Daoy (cell line): ENCODE measurements at places on chromosomes 4 and X.

GRCh38 chr4:2977211-2978088 lies 14.1 kb downstream of the GRK4 start:
- peak; percentile 57 for DNase-seq

DNA sequence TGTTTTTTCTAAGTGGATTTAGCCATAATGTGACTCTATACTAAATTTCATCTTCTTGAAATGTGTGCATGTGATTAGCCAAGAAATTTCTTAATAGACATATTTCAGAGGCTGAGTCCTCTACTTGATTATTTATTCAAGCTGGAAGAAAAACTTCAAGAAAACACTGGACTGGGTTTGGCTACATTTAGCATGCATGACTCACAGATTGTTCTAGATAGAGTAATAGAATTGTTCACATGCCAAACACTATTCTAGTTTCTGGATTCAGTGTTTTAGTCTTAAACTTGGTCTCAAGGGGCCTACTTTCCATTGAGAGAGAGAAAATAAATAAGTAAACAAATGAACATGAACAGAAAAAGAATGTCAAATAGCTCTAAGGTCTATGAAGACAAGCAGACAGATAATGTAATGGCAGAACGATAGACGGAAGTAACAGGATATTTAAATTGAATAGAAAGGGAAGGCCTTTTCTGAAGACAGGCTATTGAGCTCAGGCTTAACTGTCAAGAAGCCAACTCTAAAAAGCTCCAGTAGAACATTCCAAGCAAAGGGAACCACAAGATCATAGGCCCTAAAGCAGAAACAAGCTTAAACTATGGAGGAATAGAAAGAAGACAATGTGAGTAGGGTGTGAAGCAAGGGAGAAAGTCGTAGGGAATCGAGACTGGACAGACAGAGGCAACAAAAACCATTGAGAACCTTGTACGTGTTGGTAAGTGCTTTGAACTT lies 104.6 kb downstream of the TMEM144 start:
- DNase-seq: peak; percentile 44

DNA sequence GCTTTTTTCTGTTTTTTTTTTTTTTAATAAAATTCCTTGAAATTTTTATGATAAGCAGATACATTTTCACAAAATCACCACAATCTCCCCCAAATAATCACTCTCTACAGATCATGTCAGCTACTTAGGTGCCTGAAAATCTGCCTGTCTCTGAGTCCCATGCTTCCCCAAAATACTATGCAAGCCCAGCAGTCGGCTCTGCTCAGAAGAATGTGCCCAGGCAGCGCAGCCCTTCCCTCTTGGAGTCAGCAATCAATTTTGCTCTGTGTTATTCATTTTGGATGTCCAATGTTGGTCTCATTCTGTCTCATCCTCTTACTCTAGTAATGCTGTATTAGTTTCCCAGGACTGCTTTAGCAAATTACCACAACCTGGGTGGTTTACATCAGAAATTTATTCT lies 24.9 kb upstream of the C1QTNF7 start:
- DNase-seq: no peak

GRCh38 chr4:167688660-167689142 lies 403.6 kb upstream of the ANXA10 start:
- DNase-seq: no peak

DNA sequence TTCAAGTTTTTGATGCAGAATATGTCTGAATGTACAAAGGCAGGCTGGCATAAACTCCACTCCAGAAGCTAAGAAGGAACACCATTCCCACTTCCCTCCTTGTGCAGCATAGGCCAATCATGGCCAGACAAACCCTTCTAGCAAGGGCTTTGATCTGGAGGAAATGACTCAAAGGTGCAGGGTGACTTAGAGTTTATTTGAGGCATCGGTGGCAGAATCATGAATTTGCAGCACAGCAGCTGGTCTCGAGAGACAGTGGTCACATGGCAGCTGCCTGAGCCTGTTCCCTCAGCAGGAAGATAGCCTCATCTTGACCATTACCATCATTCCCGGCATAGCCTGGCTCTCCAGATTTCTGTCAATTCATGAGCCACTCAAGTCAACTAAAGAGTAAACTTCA lies 154.5 kb downstream of the ATP10D start:
- DNase-seq: peak; percentile 35

DNA sequence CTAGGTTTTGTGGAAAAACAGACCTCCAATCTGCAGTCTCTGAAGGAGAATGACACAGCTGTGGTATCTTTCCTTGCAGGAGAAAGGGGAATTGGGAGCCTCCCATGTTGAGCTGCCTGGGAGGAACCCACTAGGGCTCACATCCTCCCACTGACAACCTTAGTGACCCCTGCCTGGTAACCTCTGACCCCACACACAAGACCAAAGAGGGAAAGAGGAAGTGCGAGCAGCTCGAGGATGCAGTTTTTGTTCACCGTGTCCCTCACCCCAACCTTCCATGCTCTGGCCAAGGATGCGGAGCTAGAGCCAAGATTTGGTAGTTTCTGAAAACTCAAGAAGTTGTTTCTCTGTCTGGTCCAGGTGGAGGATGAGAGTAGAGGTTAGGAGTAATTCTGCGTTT lies 5.4 kb upstream of the ZXDA start:
- no peak for DNase-seq

GRCh38 chrX:132171478-132171877 lies 43.7 kb upstream of the FRMD7 start:
- DNase-seq: no peak

DNA sequence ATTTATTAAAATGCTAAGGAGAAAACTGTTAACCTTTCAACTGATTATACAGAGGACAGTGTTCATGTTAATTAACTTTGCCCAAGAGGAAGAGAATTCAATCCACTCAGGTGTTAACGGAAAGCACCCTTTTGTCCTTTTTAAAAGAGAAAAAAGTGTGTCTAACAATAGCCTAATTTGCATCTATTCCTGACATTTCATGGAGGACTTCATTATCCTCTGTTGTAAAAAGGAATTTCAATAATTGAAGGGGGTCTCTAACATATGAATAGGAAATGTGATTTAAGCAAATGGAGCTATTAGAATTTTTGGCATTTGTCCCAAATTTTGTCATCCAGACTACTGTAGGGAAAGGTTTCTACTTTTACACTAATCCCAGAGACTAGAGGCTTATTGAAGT lies 44.6 kb upstream of the GC start:
- no peak for DNase-seq

DNA sequence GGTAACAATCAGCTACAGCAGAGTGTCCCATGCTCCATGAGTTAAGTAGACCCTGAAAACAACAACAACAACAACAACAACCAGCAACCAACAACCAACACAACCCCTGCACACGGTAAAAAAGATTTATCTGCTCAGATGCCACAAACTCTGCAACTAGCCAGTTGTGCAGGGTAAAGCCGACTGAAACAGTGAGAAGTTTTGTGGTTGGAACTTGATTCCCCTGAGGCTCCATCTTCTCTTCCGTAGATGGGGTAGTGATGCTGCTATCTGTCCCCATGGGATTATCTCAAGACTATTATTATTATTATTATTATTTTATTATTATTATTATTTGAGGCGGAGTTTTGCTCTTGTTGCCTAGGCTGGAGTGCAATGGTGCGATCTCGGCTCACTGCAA lies 50.6 kb upstream of the RAPGEF2 start:
- no peak for DNase-seq

- peak; percentile 32 for DNase-seq
Observed at GRCh38 chr4:154559494-154560418, 3.1 kb upstream of the FGB start.

DNA sequence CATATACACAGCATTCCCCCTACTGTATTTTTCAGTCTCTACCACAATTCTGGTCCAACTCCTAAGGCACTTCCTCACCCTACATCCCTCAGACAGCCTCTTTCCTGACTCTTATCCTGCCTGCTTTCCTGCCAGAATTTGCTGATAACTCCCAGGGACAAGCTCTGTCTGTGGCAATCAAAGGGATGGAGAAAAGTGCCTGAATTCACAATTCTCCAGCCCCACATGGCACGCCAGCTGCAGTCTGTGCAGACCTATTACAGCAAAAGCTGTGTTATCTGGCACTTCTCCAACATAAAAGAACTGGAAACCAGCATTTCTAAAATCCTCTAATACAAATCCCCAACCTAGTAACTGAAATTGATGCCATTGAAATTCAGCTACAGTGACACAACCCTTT lies 404.8 kb downstream of the KLHL13 start:
- DNase-seq: no peak

DNA sequence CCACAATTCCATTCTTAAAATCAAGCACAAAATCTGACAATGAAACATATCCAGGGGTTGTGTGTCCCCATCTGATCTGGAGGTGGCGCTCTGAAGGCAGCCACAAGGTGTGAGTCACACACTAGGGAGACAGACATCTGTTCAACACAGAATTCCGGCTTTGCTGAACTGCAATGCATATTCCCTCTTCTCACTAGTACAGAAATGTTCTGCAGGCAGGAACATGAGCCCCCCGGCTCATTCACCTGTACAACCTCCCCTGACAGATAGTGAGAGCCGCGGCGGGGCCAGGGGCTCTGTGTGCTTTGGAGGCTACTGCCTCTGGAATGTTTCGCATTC lies 41.9 kb downstream of the WDR1 start:
- DNase-seq: peak; percentile 63

GRCh38 chrX:22351966-22352365 lies 79.3 kb downstream of the CBLL2 start:
- DNase-seq: peak; percentile 2

GRCh38 chrX:46912098-46912602 lies at the start of gene JADE3:
Gene JADE3, plus strand, starts transcription at chrX:46912421. Its CDS starts 72,474 bp downstream, at chrX:46984895.
- peak; percentile 84 for DNase-seq

GRCh38 chr4:183443655-183444213 lies 702 bp upstream of the CDKN2AIP start:
- DNase-seq: no peak

GRCh38 chr4:170446782-170447181 lies 357.0 kb upstream of the AADAT start:
- no peak for DNase-seq

DNA sequence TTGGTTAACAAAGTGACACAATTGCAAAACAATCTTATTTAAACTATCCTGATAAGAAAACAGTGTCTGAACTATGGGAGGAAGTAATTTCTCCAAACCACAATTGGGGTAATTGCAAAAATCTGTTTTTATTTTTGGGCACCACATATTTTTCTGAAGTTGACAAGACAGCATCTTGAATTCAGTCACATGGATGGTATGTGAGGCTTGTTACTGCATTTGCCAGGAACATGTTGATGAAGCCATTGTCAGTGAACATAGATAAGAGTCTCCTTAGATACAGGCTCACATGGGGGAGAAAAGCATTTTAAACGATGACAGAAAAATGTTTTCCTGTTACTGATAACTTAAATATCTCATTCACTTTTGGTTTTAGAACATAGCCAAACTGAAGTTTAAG lies 5.5 kb upstream of the USP53 start:
- no peak for DNase-seq

- DNase-seq: no peak
Observed at GRCh38 chrX:18549643-18550042, 122.3 kb downstream of the RS1 start.

GRCh38 chrX:70456256-70456655 lies 11.6 kb downstream of the DLG3 start:
- no peak for DNase-seq

DNA sequence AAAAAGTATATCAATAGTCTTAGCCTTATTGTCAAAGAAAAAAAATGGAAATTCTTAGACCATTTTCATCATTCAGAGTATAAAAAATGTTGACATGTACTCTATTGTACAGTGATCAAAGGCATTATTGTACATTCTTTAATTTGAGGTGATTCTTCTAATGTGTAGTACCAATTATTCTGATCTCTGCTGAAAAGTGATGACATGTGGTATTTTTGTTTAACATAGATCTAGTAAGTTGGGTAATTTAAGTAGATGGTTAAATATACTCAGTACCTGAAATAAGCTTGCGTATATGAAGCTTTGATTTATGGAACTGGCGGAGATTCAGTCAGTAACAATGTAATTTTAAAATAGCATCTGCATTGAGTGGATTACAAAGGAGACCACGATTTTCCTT lies 5.1 kb downstream of the TENM3 start:
- DNase-seq: no peak

DNA sequence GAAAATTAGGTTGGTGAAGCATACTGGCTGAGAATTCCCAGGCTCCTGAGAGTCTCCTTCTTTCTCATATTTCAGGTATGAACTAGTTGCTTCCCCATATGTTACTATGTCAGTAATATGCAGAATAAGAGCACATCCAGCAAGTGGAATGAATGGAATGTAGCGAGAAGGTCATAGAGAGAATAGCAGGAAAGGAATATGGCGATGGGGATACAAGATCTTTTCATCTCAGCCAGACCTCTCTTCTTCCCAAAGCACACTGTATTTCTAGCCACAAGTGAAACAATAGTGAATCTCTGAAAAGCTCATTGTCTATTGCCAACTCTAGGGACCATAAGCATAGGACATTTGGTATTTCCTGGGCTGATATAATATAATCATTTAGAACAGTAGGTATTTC lies 54.6 kb upstream of the MMAA start:
- DNase-seq: no peak

- no peak for DNase-seq
Observed at GRCh38 chr4:169418846-169419245, 148.1 kb upstream of the SH3RF1 start.

DNA sequence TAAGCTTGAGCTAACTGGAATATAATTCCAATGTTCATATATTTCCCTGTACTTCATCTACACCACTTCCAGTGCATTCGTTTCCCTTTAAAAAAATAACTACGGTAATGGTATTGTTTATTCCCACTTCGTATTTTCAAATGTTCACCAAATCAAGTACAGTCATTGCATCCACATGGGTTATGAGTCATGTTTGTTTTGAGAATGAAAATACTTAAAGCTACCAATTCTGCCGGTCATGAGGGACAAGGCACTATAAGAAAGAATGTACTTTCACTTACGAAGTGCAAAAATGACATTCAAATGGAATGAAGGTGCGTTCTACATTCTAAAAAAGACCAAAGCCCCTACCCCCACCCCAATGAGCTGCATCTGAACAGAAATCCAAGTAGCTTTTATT lies 174.4 kb upstream of the FGF13 start:
- DNase-seq: peak; percentile 15

DNA sequence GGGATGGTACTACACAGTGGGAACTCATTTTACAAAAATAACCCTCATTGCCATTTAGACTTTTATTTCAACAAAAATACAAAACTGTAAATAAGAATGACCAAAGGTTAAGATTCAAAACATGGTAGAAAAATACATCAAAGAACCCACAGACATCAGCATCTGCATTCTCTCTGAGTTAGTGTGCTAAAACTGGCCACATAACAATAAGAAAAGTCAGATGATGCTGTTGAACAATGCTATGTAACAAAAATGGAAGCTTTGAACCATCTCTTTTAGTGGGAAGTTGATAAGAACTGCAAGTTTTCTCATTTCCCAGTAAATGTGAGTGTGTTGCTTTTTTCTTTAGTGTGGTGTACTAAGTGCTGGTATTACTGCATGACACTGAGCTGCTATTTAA lies 888.4 kb upstream of the EPHA5 start:
- no peak for DNase-seq

GRCh38 chrX:19646282-19646681 lies 131.0 kb upstream of the MAP3K15 start:
- DNase-seq: no peak
